Cerebellar cortex (tissue), 1 donor: ENCODE measurements at places on chromosomes 3 and 15.
A peak's percentile ranks its signal among the peaks of the same experiment; 100 is the strongest.

- no peak for DNase-seq
Observed at GRCh38 chr3:198017090-198017489, 57.1 kb downstream of the LMLN start.

GRCh38 chr3:126412841-126413692 lies 18.4 kb downstream of the CFAP100 start:
- DNase-seq: no peak

GRCh38 chr3:73363093-73363492 lies 261.6 kb downstream of the PDZRN3 start:
- no peak for DNase-seq

- no peak for DNase-seq
Observed at GRCh38 chr3:149145974-149146373, 16.5 kb downstream of the HPS3 start.

GRCh38 chr3:12427551-12427950 lies 56.7 kb upstream of the TSEN2 start:
- no peak for DNase-seq

DNA sequence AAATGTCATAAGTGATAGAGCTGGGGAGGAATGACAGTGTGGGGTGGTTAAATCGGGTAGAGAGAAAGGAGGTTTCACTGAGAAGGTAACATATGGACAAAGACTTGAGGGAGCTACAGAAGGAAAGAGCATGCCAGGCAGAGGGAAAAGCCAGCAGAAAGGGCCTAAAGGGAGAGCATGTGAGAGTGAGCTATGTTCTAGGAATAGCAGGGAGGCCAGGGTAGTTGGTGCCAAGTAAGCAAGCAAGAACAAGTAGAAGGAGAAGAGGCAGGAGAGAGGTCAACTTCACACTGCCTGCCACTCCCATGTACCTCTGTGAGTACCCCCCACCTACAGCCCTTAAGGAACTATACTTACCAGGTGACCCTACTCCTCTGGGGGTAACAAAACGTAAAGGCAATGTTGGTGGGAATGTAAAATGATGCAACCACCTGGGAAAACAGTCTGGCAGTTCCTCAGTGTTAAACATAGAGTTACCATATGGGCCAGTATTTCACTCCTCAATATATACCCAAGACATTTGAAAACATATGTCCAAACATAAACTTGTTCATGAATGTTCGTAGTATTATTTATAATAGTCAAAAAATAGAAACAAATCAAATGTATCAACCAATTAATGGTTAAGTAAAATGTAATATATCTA lies 67.6 kb downstream of the SFMBT1 start:
- peak; percentile 31 for DNase-seq

DNA sequence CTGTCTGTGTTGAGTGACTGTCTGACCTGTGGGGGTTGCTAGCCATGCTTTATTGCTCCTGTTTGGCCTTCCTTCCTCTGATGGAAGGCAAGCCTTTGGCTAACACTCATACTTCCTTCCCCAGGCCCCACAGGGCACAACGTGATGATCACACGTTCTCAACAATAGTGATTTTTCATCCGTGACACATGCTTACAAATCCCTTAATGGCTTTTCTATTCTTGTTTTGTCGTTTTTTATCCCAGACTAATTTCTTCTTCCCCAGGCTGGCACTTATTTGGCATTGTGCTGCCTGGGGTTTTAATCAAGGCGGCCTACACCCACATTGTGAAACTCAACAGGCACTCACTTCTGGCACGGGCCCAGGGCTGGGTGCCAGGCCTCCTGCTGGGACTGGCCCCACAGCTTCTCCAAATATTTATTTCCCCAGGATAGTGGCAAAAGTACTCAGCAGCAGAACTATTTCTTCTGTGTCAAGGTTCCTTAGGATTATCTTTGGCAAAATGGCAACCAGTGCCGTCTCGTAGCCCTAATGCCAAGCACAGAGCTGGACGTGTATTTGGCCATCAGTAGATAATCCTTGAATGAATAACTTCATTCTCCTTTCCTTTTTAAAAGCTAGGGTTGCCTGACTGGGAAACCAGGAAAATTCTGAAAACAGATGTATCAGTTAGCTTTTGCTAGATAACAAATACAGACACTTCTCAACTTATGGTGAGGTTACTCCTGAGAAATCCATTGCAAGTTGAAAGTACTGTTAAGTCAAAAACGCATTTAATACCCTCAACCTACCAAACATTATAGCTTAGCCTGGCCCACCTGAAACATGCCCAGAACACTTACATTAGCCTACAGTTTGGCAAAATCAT lies 30.6 kb downstream of the CMTM7 start:
- peak; percentile 19 for DNase-seq

DNA sequence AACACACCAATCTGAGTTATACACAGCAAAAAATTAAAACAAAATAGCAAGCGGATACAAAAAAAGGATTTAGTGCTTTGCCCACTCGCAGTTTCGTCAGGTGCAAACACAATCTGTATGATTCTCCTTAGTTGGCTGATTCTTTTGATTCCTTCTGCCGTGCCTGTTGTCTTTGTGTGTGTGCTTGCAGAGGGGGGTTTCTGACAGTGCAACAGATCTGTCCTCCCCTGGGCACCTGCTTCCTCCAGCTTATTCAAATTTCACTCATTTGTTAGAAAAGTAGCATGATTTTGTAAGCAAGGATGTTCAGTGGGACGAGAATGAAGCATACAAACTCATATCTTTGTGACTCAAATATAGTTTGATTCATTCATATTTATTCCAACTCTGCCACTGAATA lies 74.0 kb upstream of the NEO1 start:
- no peak for DNase-seq

DNA sequence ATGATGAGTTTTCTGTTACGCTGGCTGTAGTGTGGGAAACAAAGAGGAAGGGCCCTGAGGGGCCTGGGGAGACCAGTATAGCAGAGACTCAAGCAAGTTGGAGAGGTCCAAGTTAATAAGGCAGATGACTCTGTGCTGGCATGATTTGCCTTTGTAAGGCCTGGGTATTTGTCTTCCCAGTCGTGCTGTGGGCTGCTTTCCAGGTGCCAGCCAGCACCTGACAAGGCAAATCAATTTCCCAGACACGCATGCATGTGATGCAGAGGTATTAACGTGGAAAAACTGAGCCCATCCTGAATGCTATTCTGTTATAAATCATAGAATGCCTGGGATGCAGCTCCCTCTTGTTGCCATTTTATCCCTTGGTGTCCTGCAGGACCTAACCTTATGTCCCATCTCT lies 175.6 kb downstream of the MFSD1 start:
- DNase-seq: no peak

GRCh38 chr3:8777201-8777977 lies 8.0 kb upstream of the OXTR start:
- DNase-seq: no peak

GRCh38 chr15:57384816-57385215 lies 8.5 kb downstream of the CGNL1 start:
- DNase-seq: no peak

DNA sequence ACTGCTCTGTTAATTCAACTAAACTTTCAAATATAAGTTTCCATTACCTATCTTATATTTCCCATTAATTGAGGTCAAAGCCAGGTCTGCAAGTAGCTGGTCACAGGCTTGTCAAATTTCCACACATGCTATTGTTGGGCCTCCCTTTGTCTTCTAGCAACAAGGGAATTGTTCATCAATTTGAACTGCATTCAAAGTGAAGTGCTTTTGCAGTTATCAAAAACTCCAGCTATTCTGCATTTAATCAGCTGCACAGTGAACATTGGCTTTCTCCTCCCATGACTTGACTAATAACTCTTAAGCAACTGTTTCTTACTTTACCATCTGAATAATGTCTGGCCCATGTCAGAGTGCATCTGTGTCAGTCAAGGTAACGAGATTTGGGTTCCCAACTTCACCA lies 198.4 kb downstream of the KCNH8 start:
- DNase-seq: no peak

DNA sequence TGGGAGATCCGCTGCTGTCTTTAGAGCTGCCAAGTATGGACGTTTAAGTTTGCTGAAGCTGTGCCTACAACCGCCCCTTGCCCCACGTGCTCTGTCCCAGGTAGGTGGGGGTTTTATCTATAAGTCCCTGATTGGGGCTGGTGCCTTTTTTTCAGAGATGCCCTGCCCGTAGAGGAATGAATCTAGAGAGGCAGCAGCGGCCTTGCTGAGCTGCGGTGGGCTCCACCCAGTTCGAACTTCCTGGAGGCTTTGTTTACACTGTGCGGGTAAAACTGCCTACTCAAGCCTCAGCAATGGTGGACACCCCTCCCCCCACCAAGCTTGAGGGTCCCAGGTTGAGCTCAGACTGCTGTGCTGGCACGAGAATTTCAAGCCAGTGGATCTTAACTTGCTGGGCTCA lies 83.4 kb upstream of the FGF7 start:
- DNase-seq: no peak

- no peak for DNase-seq
Observed at GRCh38 chr15:75669879-75670212, 22.1 kb downstream of the SNX33 start.

GRCh38 chr15:89578146-89578545 lies 2.9 kb downstream of the TICRR start:
- DNase-seq: no peak

DNA sequence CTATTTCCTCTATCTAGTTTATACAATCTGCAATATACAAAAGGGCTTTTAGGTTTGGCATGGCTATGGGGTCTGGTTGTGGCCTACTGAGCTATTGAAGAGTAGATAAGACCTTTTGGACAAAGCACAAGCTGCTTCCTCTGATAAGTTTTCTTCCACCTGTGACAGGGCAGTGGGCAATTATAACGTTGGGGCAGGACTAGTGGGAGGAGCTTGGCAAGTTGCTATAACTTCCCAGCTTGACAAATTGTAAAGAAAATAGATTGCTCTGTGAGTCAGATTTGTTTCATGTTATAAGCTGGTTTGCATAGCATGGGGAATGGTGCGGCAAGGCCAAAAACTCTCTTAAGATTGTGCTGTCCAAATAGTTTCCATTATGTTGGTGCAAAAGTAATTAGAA lies 64.9 kb downstream of the SLC7A14 start:
- DNase-seq: no peak

- no peak for DNase-seq
Observed at GRCh38 chr3:48387634-48388033, 15.6 kb downstream of the FBXW12 start.

DNA sequence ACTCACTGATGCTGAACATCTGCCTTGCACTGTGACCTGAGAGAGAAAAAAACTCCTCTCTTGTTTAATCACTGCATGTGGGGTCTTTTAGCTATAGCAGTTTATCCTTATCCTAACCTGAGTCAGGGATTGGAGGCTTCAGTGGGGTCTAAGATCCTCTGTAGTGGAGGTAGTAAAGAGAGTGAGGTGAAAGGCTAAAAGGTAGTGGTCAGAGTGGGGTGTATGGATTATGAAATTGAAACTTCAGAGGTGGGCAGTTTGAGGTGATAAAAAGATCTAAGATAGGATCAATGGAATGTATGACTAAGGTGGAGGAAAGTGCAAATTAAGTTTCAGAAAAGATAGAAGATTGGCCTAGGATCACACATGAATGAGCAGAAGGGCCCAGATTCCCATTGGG lies 36.5 kb downstream of the DET1 start:
- no peak for DNase-seq

GRCh38 chr3:5297895-5298294 lies 110.4 kb downstream of the EDEM1 start:
- no peak for DNase-seq

DNA sequence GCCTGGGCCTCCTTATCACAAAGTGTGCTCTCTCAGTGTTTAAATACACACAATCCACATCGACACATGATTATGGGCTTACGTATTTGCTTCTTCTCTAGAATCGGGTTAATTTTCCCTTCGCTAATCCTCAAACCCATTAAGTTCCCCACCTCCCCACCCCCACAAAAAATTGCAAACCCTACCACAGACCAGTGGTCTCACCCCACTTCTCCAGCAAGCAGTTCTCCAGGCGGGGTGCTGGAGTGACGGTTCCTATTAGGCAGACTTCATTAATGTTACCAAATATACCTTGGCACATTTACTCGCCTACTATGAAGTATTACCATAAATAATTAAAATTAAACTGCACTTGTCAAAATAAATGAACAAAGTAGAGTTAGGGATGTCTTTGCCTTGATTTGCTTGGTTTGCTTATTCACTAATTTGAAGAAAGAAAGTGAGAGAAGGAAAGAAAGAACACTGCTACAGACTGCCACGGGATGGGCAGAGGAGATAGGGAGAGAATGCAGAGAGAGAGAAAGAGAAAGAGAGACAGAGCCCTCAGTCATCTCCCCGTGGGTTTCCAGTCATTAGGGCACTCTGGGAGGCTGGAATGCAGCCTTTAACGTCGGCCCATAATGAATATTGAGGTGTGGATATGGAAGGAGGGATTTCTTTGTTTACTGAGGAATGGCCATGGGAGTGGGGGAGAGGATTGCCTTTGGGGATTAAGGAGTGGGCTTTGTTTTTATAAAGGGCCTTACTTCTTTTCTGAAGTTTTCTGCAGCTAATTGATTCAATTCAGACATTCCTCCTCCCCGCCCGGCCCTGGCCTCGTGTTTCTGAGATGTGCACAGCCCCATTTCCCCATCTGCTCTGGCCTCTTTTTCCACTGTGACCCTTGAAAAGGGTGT lies 39.7 kb upstream of the POLG start:
- DNase-seq: no peak

DNA sequence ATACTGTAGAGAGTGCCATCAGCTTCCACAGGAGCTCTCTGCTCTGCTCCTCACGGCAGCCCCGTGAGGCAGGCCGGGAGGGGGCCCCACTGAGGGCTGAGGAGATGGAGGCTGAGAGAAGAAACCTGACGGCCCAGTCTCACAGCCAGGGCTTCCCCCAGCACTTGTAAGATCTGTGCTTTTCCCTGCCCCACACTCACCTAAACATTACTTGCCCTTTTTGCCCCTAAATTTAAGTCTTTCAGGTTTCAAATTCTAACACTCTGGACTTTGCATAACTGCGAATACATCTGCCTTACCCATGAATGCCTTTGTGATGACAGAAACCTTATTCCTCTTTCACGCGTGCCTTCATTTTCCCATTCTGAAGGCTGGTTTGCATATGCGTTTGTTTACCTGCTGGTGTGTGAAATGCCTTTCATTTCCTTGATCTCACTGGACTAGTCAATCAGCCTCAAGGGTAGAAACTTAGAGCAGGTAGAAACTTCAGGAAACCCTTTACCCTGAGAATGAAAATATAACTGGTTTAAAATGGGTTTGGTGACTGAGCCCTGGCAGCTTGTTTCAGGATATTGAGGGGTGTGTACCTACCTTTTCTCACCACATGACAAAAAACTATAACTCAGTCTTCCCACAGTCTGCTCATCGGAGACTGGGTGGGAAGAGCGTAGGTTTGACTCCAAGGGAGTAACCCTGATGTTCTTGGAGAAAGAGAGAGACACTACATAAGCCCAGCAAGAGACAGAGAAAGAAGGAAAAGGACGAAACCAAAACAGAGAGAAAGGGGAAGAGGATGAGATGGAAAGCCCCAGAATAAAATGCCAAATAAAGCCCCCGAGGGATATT lies 20.1 kb downstream of the SLC12A8 start:
- no peak for DNase-seq

- peak; percentile 25 for DNase-seq
Observed at GRCh38 chr3:144502402-144502801, 530.8 kb downstream of the DIPK2A start.

DNA sequence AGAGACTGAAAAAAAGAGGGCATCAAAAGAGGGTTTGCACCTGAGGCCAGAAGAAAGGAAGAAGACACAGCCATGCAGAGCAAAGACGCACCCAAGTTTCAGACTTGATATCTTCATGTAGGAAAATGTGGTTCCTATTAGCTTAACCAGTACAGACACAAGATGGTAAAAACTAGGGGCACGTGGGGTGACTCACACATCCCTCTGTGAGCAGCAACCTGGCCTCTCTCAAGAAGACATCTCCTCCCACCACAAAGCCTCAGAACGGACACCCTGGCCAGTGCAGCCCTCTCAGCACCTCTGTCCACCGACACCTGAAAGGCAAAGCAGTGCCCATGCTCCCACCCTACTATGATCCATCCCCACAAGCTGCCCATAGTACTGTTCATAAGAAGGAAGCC lies 33.3 kb downstream of the GLB1 start:
- DNase-seq: no peak
